ENCODE measurements at places on chromosomes 2 and 18.
A peak's percentile ranks its signal among the peaks of the same experiment; 100 is the strongest.

- DNase-seq = no peak
These were observed 543.2 kb downstream of the DCDC2C start for GRCh38 chr2:4246364-4247131.

- DNase-seq = no peak
These were observed 2.3 kb downstream of the WNT10A start for GRCh38 chr2:218882866-218883366.

DNA sequence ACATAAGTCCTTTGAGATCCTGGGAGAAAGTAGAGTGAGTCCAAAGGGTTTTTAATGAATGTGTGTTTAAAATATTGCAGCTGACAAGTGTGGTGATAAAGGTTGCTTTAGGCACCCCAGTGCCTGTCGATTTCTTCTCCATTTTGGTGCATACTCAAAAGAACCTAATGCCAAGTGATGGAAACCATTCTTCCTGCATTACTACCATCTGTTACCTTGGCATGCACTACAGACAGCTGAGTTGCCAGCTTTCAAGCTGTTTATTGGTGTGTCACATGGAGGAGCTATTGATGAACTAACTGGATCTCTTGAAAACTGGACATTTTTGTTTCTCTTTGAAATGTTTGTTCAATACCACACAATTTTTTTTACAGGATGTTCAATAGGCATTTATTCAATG is 350.0 kb downstream of the AKAIN1 start:
- DNase-seq = no peak

DNA sequence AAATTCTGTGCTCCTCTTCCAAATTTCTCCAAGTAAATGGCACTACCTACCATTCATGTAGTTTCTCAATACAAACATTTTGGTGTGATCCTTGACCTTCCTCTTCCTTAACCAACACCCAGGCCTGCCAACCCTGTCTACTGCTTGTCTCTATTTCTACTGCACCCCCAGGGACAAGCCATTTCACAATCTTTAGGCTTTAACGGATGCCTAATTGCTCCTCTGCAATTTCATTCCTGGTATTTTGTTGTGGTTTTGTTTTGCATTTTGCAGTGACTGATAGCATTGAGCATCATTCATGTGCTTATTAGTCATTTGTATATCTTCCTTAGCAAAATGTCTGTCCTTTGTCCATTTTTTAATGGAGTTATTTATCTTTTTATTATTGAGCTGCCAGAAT is 10.0 kb downstream of the FAP start:
- DNase-seq = no peak

- DNase-seq = peak; percentile 4
These were observed 64.7 kb downstream of the CCDC178 start for GRCh38 chr18:33375829-33376228.

DNA sequence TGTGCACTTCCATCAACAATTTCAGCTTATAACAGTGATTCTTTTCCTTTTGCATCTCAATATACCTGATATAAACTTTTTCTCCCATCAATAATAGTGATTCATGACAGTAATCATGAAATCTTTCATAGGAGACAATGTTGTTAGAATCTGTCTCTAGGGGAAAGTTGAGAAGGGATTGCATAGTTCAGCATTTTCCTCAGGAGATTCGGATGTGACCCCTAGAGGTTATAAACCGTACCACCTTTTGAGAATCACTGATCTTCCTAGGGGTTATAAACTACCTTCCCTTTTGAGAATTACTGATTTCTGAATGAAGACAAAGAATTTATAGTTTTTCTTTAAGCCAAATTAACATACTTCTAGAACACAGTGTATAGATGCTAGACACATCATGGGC is 53.0 kb upstream of the GALNT3 start:
- DNase-seq = no peak
